ENCODE measurements at places on chromosomes 7 and 10. TPM values are rescaled to one million over a fixed set of nuclear protein-coding genes. Genes with fewer than 3 reads are reported as not detected.

DNA sequence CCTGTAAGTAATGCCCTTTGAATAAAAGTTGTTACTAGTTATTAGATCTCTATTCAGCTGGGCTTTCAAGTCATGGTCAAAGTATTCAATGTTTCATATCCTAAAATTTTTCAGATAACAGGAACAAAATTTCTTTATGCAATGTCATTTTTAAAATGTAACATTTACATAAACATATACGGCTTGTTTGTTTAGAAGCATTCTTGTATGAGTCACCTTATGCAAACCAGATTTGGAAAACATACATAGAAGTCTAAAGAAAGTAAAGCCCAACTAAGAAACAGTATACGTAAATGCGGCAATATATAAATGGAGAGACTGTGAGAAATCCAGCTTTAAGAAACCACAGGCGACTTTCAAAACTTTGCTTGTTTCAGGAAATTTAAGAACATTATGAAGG is 10.5 kb downstream of the TMEM168 start:
- DNase-seq = no peak

- no peak for DNase-seq
Measured at GRCh38 chr10:52541006-52541473, 227.0 kb downstream of the DKK1 start.

Gene MLXIPL
- total RNA-seq = 0.63 TPM

Gene CLCN1
- total RNA-seq = 0.11 TPM

DNA sequence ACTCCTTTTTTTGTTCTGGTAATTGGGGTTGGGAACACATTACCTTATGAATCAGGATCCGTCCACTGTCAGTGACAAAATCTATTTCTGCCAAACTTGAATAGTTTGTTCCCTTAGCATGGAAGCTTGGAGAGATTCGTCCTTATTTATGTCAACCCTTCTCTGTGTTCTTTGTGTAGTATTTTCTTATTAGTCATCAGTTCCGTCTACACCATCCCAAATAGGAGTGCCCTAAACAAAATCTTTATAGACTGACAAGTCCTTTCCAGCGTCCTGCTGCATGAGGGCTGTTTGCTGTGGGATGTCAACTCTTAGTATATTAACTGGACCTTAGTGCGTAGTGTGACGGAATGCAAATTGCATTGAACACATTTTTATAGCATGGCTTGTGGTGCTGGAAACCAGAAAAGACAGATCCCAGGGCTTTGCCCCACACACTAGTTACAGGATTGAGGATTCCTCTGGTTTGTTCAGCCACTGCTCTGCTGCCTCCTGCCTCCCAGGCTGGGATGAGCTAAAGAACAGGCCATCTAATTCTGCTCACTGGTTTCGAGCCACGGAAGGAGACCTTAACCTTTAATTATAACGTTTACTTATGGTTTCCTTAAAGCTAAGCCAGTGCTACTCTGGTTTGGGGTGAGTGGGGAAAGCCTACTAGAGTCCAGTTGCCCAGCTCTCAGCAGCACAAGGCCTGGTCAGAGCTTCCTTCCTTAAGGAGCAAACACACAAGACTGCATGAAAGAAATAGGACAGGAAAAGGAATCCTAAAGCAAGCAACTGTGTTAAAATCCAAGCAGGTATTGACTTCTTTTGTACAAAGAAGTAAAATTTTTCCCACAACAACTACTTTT is 194.4 kb downstream of the CCSER2 start:
- no peak for DNase-seq
